CD4-positive, alpha-beta T cell (primary cell): ENCODE measurements at places on chromosomes 16 and 17.

DNA sequence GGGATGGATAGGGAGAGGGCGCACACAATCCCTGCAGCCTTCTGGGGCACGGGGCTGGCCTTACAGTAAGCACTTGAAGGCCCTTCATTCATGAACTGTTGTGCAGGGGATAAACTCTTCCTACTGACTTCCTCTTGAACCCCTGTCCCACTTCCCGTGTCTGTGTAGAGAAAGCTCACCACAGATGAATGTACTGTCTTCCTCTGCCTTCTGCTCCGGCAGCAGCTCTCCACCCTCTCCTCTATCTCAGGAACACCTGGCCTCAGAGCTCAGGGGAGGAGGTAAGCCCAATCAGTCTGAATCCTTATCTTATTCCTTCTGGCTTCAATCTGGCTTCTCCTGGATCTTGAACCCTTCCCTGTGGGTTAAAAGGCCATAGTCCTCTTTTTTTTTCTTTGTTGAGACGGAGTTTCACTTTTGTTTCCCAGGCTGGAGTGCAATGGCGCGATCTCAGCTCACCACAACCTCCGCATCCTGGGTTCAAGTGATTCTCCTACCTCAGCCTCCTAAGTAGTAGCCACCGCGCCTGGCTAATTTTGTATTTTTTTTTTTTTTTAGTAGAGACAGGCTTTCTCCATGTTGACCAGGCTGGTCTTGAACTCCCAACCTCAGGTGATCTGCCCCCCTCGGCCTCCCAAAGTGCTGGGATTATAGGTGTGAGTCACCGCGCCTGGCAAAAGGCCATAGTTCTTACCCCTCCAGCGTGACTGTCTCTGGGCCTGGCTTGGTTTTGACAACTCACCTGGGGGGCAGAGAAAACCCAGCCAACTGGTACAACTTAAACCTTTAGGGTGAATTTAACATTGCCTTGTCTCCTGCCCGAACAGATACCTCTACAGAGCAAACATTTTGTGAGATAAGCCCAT is 7.2 kb upstream of the SLC52A1 start:
- H3K4me1 ChIP-seq: peaks cover 60% of the 10 kb centered on the region
- peak overlapping the region; percentile 64 for H3K27ac ChIP-seq
- peak overlapping the region; percentile 51 for H3K4me3 ChIP-seq
- H3K36me3 ChIP-seq: no peaks in the 10 kb centered on the region
- H3K27me3 ChIP-seq: no peaks in the 10 kb centered on the region

GRCh38 chr16:67050796-67051195 is 21.8 kb downstream of the CBFB start:
- H3K4me3 ChIP-seq: no peak overlapping the region
- no peak overlapping the region for H3K27ac ChIP-seq
- H3K27me3 ChIP-seq: no peaks in the 10 kb centered on the region
- DNase-seq: no peak
- peaks cover 22% of the 10 kb centered on the region for H3K4me1 ChIP-seq

- H3K27ac ChIP-seq: no peak overlapping the region
- no peaks in the 10 kb centered on the region for H3K4me1 ChIP-seq
- H3K27me3 ChIP-seq: no peaks in the 10 kb centered on the region
- H3K4me3 ChIP-seq: no peak overlapping the region
These were observed 172.0 kb upstream of the CIBAR2 start for GRCh38 chr16:85284141-85284817.

DNA sequence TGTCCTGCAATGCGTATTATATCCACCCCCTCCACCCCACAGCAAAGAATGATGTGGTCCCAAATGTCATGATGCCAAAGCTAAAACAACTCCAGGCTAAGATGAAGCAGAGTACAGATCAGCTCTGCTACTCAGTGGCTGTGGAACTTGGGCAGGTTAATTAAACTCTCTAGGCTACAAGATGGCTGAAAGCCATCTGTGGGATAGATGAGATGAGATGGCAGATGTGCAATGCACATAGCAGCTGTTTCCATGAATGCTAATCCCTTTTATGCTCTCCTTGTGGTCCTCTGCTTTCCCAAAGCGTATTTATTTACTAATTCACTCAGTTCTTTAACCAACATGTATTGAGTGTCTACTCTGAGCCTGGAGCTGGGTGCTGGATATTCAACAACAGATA is 114.4 kb downstream of the GRIN2A start:
- no peaks in the 10 kb centered on the region for H3K36me3 ChIP-seq
- H3K4me1 ChIP-seq: no peaks in the 10 kb centered on the region
- H3K27me3 ChIP-seq: no peaks in the 10 kb centered on the region
- H3K27ac ChIP-seq: no peak overlapping the region

DNA sequence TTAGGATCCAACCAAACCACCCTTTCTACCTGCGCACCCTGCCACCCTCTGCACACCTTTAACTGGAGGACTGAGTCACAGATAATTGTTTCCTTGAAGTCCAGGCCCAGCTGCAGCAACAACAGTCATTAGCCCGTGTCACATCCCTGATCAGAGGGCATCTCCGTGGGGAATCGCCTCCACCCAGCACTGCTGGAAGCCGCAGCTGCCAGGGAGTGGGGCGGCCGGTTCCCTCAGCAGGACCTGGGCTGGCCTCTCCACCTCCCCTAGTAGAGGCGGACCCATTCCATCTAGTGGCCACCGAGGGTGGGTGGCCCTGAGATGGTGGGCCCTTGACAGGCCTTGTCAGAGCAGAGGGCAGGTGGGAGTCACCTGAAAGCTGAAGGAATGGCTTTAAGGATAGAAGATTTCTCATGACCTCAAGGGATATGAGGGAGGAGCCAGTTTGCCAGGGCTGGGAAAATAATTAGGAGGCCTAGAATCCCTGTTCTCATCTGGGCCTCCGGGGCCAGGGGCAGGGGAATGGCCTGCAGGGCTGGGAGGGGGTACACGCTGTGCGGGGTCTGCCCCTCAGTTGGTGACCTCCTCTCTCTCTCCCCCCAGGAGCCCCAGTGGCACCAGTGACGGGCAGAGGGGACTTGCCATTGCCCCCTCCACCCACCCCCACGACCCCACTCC is 6.2 kb downstream of the PRSS53 start:
- no peak overlapping the region for H3K27ac ChIP-seq
- no peak for DNase-seq
- H3K4me1 ChIP-seq: peaks cover 12% of the 10 kb centered on the region
- H3K36me3 ChIP-seq: peaks cover 63% of the 10 kb centered on the region
- no peaks in the 10 kb centered on the region for H3K27me3 ChIP-seq

DNA sequence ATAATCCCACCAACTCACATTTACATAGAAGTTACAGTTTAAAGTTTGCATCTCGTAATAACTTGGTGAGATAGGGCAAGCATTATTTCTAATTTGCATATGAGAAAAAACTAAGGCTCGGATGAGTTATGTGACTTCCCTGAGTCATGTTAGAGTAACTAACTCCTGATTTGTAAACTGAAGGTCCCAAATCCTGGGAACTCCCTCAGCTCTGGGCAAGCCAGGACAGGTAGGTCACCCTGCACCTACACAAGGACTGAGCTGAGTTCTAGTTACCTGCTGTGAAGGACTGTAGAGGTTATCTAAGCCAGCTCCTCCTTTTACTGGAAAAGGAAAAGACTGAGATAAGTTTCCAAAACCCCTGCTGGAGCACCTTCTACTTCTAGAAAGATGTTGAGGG is 92.1 kb upstream of the HLF start:
- H3K27ac ChIP-seq: no peak overlapping the region
- no peaks in the 10 kb centered on the region for H3K4me1 ChIP-seq
- H3K4me3 ChIP-seq: no peak overlapping the region
- H3K27me3 ChIP-seq: no peaks in the 10 kb centered on the region

- DNase-seq: no peak
- H3K36me3 ChIP-seq: no peaks in the 10 kb centered on the region
- no peak overlapping the region for H3K4me3 ChIP-seq
- no peaks in the 10 kb centered on the region for H3K27me3 ChIP-seq
- H3K4me1 ChIP-seq: no peaks in the 10 kb centered on the region
- no peak overlapping the region for H3K27ac ChIP-seq
These were observed 202.0 kb upstream of the SALL1 start for GRCh38 chr16:51353055-51353454.

DNA sequence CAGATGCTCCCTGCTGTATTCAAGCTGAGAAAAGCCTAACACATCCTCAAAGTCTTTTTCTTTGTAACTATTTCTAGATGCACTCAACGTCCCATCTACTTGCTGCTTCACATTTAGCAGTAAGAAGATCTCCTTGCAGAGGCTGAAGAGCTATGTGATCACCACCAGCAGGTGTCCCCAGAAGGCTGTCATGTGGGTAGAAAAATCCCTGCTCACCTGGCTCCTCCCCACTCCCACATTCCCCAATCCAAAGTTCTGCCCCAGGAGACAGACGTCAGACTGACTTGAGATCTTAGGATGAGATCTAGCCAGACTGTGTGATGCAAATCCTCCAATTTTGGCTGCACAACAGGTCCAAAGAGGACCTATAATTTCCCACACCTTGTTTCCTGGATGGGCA is 1.1 kb downstream of the CCL13 start:
- no peaks in the 10 kb centered on the region for H3K36me3 ChIP-seq
- peaks cover 3% of the 10 kb centered on the region for H3K27me3 ChIP-seq
- H3K27ac ChIP-seq: no peak overlapping the region
- H3K4me3 ChIP-seq: no peak overlapping the region
- no peak for DNase-seq
- no peaks in the 10 kb centered on the region for H3K4me1 ChIP-seq
